ENCODE measurements at places on chromosomes 2 and 18.

- DNase-seq: no peak
These were observed 62.6 kb downstream of the ARHGEF4 start for GRCh38 chr2:130899306-130899705.

GRCh38 chr2:129437725-129438124, 541.7 kb upstream of the RAB6C start:
- DNase-seq: no peak

GRCh38 chr2:237154082-237154638, 68.5 kb downstream of the COPS8 start:
- peak; percentile 55 for DNase-seq

GRCh38 chr2:237091779-237092436, 6.2 kb downstream of the COPS8 start:
- peak; percentile 85 for DNase-seq

DNA sequence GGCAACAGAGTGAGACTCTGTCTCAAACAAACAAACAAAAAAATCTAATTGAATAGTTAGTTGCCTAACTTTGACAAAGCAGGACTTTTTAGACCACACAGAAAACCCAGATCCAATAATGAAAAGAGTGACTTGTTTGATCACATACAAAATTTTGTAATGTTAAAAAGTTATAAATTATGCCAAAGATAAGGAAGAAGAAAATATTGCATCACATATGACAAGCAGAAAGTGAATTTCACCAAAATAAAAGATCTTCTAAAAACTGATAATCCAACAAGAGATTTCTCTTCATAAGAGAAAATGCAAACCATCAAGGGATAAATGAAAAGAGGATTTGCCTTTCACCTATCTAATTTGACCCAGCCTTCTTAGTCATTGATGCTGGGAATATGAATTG, 2.8 kb upstream of the RMP24 start:
- DNase-seq: no peak

DNA sequence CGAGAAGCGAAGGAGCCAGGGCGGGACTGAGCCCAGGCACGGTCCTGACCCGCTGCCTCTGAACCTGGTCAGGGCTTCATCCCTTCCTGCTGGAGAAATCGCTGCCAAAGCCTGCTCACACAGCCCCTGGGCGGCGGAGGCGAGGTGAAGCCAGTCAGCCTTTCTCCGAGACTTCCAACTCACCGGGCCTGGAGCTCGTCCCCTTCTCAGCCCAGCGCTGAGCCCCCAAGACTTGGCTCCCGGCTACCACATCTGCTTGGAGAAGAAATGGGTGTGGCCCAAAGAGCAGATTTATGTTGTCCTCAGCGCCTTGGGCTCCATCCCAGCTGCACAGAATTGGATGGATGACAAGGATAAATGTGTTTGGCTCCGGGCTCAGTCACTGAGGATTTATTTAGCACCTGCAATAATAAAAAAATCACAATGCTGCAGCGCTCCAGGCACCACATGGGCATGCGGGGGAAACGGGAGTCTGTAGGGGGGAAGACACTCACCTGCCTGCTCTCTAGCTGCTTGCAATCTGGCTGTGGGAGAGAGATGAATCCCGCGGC, 64.9 kb downstream of the ACTR2 start:
- DNase-seq: no peak

GRCh38 chr2:74915743-74916142, 42.7 kb upstream of the POLE4 start:
- DNase-seq: no peak

- no peak for DNase-seq
These were observed 63.0 kb downstream of the DDX1 start for GRCh38 chr2:15654727-15655073.

DNA sequence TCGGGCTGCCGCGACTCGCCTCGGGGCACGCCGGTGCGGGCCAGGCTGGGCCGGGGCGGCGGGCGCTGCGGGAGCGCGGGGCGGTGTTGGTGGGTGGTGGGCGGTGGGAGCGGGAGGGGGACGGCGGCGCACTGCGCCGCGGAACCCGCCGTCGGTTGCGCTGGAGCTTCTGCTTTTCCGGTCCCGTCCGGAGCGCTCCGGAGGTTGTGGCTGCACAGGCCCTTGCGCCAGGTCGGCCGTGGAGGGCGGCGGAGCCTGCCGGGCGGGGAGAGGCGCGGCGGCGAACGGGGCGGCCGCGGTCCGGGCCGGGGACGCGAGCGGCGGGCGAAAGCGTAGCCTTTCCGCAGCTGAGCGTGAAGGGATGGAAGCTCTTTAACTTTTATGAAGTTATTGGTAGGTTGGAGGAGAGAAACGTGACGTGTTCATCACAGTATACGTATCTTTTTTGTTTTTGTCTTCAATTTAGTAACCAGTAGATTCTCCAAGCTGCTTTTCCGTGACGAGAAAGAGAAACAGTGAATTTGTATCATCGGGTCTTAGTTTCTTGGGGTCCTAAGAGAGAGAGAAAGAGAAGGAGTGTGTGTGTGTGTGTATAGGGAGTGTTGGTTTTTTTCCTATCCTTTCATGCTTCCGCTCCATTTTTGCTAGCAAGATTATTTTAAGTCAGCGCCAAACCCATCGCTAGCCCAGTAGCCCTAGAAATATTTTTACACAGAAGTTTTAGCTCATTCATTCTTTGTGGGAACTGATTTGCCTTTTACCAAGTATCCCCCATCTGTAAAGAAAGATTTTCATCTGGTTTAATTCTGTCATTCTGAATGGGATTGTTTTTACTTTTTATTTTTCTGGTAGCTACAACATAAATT, 535 bp downstream of the ATG4B start:
- DNase-seq: no peak

DNA sequence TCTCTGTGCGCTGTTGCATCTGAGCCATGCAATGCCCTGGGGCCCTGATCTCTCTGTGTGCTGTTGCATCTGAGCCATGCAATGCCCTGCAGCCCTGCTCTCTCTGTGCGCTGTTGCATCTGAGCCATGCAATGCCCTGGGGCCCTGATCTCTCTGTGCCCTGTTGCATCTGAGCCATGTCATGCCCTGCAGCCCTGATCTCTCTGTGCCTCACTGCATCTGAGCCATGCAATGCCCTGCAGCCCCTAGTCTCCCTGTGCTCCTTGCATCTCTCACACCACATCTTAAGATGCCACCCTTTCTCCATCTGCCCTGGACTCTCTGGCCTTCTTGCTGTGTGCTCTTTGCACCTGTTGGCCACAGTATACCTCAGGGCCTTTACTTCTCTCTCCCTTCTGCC, 56.2 kb downstream of the SOX11 start:
- no peak for DNase-seq

GRCh38 chr2:70975237-70975636, 3.2 kb upstream of the ANKRD53 start:
- DNase-seq: no peak

GRCh38 chr2:129813404-129813803, 166.1 kb upstream of the RAB6C start:
- DNase-seq: no peak

DNA sequence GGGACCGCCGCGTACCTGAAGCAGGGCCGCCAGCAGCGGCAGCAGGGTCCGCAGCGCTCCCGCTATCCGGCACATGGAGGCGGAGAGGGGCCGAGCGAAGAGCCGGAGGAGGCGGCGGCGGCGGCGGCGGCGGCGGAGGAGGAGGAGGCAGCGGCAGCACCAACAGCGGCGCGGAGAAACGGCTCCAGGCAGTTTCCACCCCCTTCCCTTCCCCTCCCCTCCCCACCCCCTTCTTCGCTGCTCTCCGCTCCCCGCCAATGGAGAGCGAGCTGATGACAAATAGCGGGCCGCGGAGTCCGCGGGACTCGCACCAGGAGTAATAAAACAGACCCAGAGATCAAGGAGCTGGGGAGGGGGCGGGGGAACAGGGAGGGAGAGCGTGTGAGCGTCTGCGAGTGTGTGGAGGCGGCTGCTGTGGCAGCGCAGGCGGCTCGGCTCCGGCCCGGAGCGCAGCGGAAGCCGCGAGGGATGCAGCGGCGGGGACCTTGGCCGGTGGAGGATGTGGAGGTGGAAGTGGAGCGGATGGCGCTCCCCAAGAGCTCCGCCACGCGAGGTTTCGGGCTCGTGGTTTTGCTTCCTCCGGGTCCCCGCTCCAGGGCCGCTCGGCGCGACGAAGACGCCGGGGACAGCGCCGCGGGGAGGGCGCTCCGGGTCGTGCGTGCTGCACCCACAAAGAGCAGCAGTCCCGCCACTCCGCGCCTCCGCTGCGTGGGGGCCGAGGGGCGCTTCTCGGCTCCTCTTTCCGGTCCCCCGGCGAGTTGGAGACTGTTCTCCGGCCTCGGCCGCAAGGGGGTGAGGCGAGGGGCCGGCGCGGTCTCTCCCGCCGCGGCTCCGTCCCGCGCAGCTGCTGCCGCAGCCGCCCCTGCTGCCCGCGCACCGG, at the start of gene CDH2:
CDH2 (minus strand) TSS at position 183 of the 880 bp plus-strand sequence; CDS start at position 75, 108 bp downstream.
- peak; percentile 51 for DNase-seq

DNA sequence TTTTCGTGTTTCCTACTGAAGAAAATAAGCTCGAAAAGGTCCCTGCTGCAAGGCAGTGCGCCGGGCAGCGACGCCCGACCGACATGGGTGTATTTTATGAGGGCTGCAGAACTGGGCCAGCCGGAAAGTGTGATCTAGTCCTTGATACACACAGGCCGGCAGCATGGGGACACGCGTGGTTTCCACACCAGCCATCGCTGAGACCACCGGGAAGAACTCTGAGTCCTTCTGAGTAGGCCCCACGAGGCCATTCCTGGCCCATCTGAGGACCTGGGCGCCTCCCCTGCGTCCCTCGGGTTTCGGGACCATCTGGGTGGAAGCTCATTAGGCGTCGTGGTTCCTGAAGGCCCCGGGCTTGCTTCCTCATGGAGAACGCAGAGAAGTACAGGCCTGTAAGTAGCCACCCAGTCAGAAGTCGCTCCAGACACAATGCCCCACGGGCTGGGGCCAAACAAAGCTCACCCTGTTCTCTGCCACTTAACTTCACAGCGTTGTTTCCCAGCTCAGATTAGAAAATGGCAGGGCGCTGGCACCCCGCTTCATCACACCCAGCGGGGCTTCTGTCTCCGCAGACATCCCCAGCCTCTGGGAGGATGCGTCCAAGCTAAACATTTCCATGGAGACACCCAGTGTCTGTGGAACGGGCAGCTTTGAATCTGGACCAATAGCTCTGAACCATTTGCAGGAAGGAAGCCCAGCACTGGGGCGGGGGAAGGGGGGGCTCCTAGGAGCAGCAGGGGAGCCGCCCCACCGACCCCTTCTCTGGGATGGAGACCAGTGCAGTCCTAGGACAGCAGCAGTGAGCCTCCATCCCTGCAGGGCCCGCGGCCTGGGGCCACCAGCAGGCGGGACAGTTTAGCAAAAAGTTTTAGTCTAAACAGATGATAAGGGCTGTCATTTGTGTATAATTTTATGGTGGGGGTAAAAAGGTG, 2.4 kb downstream of the NFATC1 start:
- DNase-seq: no peak

DNA sequence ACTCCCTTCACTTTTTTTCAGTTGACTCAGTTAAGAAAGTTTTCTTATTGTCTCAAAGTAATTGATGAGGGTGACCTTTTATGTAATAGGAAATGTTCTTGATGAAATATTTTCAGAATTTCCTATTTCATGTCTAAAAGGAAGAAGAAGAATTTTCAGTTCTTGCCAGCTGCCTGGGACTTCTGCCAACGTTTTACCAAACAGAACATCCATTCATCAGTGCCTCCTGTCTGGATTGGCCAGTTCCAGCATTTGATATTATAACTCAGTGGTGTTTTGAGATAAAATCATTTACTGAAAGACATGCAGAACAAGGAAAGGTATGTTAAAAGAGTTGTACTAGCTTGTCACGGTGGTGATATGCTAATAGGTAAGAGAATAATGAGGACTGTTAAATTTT, 104.7 kb upstream of the MYO3B start:
- DNase-seq: peak; percentile 60

GRCh38 chr2:201607568-201607967, 35.7 kb downstream of the TMEM237 start:
- DNase-seq: no peak

GRCh38 chr2:15584767-15585469, 6.8 kb upstream of the DDX1 start:
- DNase-seq: no peak

- DNase-seq: peak; percentile 83
These were observed 2.4 kb upstream of the DTNA start for GRCh38 chr18:34707670-34708069.

DNA sequence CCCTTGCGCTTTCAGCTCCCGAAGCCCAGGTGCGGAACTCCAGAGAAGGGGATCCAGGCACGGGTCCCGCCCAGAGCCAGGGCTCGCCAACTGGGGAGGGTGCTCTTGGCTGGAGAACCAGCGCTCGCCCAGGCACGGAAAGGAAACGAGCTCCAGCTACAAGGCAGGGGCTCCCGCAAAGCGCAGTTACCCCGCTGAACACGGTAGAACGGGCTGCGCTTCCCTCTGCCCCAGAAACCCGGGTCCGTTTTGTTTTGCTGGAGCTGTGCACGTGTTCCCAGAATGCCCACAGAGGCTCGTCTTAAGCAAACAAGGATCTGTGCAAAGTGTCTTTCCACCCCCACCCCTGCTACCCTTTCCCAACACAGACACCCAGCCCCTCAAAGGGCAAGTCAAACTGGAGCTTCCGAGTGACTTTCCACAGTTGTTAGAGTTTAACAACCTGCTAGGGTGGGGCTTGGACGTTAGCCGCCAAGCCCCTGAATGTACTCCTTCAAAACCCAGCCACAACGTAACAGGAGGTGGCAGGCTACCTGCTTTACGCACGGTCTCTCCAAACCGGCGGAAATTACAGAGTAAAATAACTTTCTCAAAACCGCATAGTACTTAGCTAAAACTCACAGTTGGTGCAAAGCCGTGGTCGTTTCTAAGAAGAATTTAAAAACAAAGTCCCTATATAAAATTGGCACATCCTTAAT, 775 bp downstream of the RNF125 start:
- no peak for DNase-seq

DNA sequence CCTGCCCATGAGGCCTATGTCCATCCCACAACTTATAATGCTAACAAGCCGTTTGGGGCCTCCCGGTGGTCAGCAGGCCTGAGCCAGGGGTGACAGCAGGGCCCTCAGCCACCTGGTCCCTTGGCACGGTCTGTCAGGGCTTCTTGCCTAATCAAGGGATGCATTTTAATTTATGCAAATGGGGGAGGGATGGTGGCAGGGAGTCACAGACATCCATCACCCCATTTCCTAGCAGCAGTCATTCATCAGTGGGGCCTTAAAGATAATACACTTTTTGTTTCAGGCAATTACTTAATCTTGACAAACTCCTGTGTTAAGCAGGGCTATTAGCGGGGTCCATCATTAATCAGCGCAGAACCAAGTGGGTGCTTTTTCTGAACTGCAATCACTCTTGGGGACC, 174.5 kb downstream of the GLI2 start:
- DNase-seq: no peak

GRCh38 chr2:151771599-151772358, 37.5 kb upstream of the NEB start:
- DNase-seq: no peak

Measured in fibroblast of the conjunctiva (primary cell).